Activated T-cell treated with anti-CD3 and anti-CD28 coated beads for 24 hours (primary cell): ENCODE measurements at places on chromosomes 1 and 21.

- no peak for DNase-seq
Measured at GRCh38 chr1:205359771-205360565, 3.2 kb upstream of the KLHDC8A start.

GRCh38 chr1:41109310-41110197 lies 88.0 kb upstream of the SLFNL1 start:
- no peak for DNase-seq

GRCh38 chr1:117068580-117068979 lies 8.5 kb downstream of the TTF2 start:
- DNase-seq, result no peak

- no peak for DNase-seq
Measured at GRCh38 chr21:35994613-35995012, 65.7 kb downstream of the SETD4 start.

- DNase-seq, result no peak
Measured at GRCh38 chr1:116270316-116271057, 102.6 kb upstream of the ATP1A1 start.

GRCh38 chr21:44512496-44513388 lies 27.3 kb downstream of the KRTAP10-1 start:
- no peak for DNase-seq

GRCh38 chr1:160108888-160109662 lies 6.5 kb upstream of the ATP1A2 start:
- peak; percentile 28 for DNase-seq

DNA sequence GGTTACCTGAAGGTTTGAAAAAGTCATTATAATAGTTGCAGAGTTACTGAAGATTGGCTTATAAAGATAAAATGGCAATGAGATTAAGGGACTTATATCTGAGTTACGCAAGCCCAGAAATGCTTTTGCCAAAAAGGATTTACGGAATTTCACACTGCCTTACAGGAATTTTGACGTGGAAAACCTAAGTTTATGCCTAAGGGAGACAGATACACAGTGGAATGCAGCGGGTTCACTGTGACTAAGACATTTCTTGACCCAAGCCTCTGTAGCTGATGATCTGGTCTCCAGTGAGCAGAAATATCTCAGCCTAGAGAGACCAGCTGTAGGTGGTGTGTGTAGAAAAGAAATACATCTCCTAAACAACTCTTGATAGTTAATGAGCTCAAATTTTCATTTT lies 10.1 kb upstream of the EXO1 start:
- no peak for DNase-seq

DNA sequence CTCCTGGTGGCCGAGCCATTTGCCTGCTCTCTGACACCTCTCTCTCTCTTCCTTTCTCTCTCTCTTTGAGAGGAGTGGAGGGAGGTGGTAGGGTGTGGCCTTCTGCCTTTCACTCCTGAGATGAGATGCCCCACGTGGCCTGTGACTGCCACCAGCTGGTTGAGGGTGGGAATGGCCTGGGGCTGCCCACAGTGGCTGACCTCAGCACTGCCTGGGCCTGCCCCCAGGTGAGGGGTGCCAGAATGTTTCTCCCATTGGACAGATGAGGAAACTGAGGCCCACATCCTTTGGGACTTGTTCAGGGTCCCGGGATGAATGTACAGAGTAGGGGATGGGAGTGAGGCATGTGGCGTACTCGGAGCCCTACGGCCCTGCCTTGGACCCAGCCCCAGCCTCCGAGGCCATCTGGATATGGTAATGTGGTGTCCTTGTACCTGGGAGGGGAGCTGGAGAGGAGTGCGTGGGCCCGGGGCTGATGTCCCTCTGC lies 12.7 kb upstream of the C1orf167 start:
- peak; percentile 28 for DNase-seq

- no peak for DNase-seq
Measured at GRCh38 chr1:83901547-83902155, 97.3 kb downstream of the TTLL7 start.

GRCh38 chr21:36384885-36385232 lies 333 bp upstream of the CHAF1B start:
- DNase-seq, result no peak

DNA sequence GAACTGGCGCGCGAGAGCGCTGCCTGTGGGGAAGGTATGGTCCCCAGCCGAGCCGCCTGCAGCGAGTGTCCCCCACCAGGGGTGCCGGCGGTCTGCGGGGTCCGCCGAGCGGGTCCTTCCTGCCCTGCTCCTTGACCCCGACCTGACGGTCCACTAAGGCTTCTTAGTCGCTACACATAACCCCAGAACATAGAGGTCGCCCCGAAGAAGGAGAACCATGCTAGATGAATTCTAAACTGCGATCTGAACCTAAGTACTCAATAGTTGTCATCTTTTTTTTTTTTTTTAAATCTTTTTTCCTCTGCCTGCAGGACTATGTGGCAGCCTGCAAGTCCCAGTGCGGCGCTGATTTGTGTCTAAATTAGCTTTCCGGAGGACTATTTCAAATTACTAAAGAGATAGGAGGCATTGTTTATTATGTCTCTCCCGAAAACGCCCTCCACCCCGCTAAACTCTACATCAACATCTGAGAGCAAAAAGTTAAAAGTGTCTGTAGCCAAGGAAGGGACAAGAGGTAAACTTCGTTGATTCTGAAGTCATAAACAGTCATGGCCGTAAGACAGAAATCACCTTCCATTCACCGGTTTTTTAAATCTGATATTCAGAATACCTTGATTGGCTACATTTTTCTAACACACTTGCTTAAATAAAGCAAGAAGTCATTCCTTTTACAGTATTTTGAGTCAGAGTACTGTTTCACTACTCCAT lies 476 bp downstream of the AXDND1 start:
- no peak for DNase-seq

GRCh38 chr1:184418652-184419349 lies 32.0 kb downstream of the C1orf21 start:
- DNase-seq, result no peak

DNA sequence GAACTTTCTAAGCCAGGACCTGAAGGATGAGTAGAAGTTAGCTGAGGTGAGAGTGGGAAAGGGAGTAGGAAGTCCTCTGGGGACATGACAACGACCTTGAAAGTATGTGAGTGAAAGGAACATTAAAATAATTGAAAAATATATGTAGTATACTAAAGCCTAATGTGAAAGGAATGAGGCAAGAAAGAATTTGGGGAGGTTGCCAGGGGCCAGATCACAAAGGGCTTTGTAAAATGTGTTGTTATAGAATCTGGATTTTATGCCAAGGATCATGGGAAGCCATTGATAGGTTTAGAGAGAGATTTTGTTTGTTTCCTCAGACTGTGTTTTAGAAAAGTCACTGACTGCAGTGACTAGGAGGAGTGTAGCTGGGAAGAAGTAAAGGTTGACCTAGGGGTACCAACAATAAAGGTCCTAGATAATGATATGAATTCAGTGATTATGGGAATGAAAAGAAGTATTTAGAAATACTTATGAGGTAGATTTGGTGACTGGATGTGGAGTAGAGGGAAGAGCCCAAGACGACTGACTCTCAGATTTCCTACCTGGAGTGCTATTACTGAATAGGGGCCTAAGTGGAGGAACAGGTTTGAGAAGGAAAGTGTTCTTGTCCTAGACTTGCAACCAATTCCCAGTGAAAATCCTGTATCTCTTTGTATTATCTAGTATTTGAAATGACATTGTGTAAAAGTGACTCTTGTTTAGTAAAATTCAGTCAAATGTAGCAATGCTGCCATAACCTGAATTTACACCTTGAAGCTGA lies 179.8 kb downstream of the PHTF1 start:
- no peak for DNase-seq

DNA sequence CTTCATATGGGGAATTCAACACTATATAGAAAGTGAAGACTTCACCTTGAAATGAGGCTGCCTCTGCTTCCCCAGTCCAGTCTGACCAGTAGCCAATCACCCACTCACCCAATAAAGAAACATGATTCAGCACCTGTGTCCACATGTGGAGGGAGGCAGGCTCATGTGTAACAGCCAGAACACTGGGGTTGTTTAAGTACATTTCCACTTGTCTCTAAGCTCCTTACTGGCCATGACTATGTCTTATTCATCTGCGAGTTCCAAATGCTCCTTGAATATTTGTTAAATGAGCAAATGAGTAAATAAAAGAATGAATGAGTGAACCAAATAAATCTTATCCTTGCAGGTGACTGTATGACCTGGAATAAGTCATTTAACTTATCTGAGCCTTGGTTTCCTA lies 100.1 kb downstream of the BRINP2 start:
- no peak for DNase-seq

DNA sequence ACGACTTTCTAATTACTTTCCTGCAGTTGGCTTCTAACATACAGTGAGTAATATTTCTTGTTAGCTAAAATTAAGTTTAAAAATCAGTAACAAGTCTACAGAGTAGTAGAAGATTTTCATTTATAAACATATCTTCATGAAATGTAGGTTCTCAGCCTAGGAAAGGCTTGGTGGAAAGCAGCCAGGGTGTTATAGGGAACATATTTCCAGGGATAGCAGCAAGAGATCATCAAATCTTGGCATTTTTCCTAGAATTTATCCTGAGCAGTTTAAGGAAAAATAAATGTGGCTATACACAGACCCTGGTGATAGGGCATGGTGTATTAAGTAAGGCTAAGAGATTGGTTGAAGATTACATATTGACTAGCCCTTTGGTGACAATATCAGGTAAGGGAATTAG lies 203.5 kb upstream of the NEGR1 start:
- no peak for DNase-seq

DNA sequence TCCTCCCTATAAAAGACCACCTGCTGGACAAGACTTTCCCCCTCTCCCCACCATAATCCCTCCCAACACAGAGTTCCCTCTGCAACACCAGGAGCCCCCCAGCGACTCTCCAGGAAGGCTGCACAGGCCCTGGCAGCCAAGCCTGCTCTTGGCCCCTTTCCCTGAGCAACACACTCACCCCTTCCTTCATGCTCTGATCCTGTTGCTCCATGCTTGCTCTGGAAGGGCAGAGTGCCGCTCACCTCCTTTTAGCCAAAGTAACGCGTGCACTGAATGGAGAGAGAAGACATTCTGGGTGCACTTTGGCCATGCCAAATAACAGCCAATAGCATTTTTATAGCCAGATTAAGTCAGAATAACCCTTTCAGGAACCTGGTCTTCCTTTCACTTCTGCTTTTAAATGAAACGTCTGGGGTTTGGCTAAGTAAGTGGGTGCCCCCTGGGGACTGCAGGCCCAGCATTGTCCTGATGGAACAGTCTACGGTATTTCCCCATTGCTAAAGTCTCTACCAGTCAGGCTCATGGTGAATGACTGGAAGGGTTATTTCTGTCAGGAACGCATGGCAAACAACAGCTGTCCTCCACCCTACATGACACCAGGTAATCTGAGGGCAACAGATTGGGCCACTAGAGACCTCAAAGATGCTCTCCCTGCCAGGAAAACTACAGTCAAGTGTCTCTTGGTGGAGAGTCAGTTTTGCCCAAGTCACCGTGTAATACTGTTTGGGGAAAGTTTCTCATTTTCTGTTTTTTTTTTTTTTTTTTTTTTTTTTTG lies at the start of gene SLC2A5:
Gene SLC2A5, minus strand, starts transcription at position 310 of the 775 bp plus-strand sequence. Its CDS starts 99 bp downstream, at position 211.
- DNase-seq, result no peak

GRCh38 chr1:111666828-111667227 lies 47.2 kb downstream of the RAP1A start:
- no peak for DNase-seq

DNA sequence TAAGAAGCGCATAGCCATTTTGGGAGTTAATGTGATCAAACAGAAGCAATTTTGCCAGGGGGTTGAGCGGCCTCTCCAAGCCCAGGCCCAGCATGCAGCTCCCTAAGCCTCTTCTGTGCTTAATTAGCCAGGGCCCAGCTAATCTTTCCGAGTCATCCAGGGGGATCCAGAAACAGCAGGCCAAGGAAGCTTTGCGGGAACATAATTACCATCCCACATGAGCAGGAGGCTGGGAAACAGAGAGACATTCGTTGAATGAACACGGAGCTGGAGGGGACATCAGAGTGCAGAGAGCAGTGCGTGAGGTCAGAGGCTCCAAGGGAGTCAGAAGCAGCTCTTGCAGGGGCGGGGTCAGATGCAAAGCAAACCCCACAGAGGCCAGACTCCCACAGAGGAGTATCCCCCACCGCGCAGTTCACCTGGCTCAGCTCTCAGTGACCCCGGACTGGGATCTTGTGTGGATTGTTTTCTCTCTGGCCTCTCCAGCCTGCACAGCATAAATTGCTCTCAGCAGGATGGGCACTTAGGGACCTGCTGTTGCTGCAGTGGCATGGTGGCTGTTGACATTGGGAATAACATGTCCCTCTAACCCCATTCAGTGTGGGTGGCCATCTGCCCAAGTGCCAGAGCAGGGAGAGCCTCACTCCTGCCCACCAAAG lies 657.4 kb downstream of the AJAP1 start:
- no peak for DNase-seq

DNA sequence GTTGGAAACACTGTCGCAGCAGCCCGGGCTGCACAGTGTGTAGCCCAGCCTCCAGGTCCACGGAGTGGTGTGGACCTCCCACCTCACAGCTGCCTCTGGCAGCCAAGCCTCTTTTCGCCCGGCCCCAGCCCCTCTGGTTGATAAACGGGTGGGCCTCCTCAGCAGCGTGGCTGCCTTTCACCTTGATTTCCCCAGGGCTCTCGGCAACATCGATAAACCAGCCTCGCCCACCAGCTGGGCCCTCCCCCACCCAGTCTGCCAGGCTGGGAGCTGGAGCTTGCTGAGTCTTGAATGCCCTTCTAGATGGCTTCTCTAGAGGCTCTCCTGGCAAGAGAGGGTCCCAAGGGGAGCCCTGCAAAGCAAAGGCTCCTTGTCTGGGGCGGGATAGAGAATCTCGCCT lies 31.0 kb upstream of the LHX4 start:
- no peak for DNase-seq

GRCh38 chr1:41515131-41515678 lies 30.7 kb upstream of the EDN2 start:
- no peak for DNase-seq

- DNase-seq, result no peak
Measured at GRCh38 chr1:90402893-90403849, 313.9 kb downstream of the BARHL2 start.

- DNase-seq, result no peak
Measured at GRCh38 chr1:185804206-185804605, 70.0 kb downstream of the HMCN1 start.

DNA sequence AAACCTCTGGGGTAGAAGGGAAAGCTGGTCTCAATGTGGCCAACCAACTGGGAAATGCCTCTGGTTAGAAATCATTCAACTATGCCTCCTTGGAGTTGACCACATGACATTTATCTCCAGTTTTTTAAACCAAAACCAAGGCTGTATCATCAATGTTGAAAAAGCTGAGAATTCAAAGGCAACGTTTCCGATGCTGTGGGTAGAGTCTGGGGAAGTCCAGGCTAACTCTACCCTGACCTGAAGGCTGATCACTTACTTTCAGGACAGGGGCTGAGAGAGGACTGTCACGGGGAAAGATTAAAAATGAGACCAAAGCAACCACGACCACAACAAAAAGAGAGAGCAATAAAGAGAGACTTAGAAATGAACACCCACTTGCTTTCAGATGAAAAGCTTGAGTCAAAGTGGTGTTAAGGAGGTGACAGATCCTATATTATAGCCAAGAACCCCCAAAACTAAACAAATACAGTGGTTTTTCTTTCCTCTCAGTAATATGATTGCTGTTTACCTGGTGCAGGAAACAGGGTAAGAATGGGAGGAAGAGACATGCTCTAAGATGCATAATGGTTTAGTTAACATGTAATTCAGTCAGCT lies 90.8 kb upstream of the TNFSF4 start:
- DNase-seq, result peak; percentile 26
